IMR-90 (cell line): ENCODE measurements at places on chromosomes 6 and 20. TPM values are rescaled to one million over a fixed set of nuclear protein-coding genes. Genes with fewer than 3 reads are reported as not detected.

DNA sequence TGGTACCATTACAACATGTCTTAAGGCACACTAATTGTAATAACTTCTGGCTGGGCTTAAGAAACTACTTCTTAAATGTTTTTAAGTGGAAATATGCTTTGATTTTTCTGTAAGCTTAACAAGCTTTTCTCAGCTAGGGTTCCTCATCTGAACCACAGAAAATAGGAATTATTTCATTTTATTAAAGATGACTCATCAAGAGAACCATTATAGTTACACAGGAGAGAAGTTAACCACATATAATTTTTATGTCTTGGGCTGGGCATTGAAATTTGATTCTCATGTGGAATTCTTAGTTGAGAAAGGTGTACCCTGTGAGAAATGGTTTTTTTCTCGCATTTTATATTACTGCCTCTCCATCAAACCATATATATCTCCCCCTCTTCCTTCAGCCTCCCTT, 75.1 kb downstream of the QKI start:
- peak; percentile 35 for DNase-seq

- DNase-seq, result no peak
Observed at GRCh38 chr20:44361021-44361420, 5.5 kb downstream of the HNF4A start.

NKAIN2 gene
- not detected in 2 replicates for total RNA-seq

- no peak for DNase-seq
Observed at GRCh38 chr6:156725712-156726111, 51.5 kb upstream of the ARID1B start.

RIMS4 gene
- total RNA-seq, result not detected in 2 replicates

GRCh38 chr6:128516514-128516898, 3.9 kb downstream of the PTPRK start:
- peak; percentile 48 for DNase-seq

PTPRT gene
- not detected in 2 replicates for total RNA-seq
